ENCODE measurements at places on chromosomes 7 and 10.

GRCh38 chr10:77444041-77444440 lies 193.6 kb downstream of the KCNMA1 start:
- no peak for DNase-seq

GRCh38 chr10:19845503-19846368 lies 29.5 kb downstream of the PLXDC2 start:
- no peak for DNase-seq

GRCh38 chr10:76733441-76733936 lies 904.1 kb downstream of the KCNMA1 start:
- DNase-seq, result no peak

DNA sequence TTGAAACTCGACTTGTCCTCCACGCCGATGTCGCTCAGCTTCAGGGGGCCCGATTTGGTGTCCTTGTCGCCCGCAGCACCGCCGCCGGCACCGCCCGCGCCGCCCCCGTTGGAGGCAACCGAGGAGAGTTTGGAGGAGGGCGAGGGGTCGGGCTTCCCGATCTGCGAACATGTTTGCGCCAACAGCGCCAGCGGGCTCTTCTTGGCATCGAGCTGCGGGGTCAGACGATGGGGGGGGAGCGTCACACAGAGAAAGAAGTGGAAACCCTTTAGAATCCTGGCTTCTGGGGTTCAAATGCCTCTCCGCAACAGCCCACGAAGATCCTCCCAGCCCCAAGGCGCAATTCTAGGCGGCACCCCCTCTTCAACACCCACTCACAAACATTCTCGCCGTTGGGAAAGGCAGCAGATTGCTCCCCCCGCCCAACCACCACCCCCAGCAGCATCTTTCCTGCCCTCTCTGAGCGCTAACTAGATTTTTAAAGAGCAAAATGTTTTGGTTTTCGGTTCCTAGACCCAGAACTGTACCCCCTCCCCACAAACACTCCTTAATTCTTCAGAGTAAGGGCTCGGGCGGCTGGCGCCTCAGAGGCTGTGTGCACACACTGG lies 1.3 kb downstream of the ZNF503 start:
- no peak for DNase-seq

DNA sequence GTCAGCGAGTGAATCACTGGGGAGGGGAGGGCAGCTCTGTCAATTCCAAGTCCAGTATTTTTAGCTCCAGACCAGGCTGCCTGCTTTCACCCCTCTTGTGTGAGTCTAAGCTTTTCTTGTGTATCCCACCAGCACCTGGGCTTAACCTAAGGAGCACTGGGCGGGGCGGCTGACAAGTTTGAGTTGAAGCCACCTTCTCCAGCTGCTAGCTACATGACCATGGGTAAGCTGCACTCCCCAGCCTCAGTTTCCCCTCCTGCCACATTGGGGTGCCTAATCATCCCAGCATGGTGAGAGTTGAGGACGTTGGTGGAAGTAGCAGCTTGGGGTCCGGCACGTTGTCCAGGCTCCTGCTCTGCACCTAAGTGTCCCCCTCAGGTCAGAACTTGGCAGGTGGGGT lies 89.8 kb upstream of the PCBD1 start:
- no peak for DNase-seq

- DNase-seq, result no peak
Observed at GRCh38 chr10:125788156-125789034, 12.8 kb upstream of the MMP21 start.

Data from stimulated activated CD8-positive, alpha-beta memory T cell treated with anti-CD3 and anti-CD28 coated beads, Interleukin-4, amount 100 ng/mL, for 24 hours (primary cell).